ENCODE measurements at places on chromosomes 4 and X.

DNA sequence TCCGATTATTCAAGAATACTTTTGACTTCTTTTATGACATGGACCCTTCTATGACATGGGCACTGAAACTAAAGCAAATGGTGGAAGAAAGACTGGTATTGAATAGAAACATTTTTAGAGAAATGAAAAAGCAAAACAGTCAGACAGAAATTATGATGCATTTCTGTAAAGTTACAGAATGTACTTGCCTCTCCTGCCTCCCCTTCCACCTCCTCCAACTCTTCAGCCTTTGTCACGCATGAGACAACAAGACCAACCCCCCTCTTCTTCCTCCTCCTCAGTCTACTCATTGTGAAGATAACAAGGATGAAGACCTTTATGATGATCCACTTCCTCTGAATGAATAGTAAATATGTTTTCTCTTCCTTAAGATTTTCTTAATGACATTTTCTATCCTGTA lies 46.3 kb upstream of the HUWE1 start:
- no peak for DNase-seq

DNA sequence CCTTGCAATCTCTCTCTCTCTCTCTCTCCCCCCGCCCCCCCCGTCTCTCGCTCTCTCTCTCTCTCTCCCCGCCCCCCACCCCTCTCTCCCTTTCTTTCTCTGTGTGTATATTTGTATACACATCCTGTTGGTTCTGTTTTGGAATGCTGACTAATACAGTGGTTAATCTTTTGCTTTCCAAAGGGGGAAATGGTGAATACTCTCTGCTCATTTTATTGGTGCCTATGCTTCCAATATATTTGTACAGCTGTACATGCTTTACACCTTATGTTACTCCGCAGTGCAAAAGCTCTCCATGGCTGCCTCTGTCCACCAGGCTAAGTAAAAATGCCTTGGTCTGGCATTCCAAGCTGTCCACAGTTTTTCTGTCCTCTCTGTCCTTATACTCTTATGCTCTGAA lies 158.8 kb downstream of the RBMX2 start:
- DNase-seq: no peak

- no peak for DNase-seq
Measured at GRCh38 chrX:20418379-20419150, 151.9 kb upstream of the RPS6KA3 start.

DNA sequence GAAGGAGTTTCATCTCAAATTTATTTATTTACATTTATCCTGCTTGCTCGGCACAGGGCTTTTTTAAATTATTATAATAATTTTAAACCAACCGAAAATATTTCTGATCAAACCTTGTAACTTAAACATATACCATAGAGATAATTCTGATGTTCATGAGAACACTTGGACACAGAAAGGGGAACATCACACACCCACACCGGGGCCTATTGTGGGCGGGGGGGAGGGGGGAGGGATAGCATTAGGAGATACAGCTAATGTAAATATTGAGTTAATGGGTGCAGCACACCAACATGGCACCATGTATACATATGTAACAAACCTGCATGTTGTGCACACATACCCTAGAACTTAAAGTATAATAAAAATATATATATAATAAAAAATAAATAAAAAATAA lies 2.9 kb downstream of the ANXA5 start:
- no peak for DNase-seq

DNA sequence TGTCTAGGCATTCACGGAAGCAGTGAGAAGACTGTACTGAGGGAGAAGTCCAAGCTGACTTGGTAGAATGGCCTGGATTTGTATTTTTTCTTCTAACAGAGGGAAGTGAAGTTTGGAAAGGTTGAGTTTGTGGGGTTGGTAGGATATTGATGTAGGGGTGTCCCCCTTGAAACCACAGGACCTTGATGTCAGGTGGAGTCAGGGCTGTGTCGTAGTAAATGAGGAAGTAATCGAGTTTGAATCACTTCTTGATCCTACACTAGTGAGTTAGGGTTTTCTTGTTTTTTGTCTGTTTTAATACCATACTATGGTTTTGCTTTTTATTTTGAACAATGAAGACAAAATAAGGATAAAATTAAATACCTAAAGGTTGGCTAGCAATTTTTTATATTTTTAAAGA lies 30.1 kb upstream of the ANAPC4 start:
- no peak for DNase-seq

DNA sequence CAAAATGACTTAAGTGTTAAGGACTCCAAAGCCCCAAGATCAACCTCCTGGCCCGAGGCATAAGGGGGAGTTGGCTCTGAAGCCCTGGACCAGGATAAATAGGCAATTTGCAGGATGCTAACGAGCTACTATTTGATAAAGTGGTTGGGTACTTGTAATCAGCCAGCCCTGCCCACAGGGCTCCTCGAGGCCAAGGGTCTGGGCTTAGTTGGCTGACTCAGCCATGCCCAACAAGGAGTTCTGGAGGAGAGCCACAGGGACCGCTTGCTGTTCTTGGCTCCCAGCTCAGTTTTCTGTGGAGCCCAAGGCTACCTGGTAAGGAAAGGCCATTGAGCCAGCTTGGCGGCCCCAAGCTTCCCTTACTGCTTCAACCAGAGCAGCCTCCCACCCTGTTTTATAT lies 7.8 kb downstream of the HMGB3 start:
- no peak for DNase-seq

DNA sequence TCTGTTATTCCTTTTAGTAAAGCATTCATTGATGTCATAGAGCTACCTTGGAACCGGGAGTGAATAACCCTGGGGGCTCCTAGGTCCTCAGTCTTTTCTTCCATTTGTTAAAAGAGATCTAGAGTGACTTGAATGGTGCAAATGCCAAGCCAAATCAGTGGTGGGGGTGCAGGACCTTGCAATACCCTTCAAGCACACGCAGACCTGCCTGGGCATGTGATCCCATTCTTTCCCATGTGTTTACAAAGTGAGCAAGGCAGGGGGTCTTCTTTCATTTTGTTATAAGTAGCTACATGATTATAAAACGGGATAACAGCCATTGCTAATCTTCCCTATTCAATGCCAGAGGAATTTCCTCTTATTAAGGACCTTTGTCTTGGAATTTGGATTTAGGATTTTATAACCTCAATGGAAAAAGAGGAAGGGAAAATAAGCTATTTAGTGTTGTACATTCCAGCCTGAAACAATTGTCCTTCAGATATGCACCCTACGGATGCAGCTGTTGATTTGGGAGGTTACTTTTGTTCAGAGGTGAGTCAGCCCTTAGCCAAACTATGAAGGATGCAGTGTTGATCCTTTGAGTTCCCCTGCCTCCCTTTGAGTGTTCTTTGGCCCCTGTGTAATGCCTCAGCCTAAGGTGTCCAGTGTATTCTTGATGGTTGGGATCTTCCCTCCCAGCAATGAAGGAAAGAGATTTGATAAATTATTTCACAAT lies 623.8 kb upstream of the HTR2C start:
- no peak for DNase-seq

- DNase-seq: peak; percentile 29
Measured at GRCh38 chr4:10226756-10227155, 110.2 kb upstream of the WDR1 start.

DNA sequence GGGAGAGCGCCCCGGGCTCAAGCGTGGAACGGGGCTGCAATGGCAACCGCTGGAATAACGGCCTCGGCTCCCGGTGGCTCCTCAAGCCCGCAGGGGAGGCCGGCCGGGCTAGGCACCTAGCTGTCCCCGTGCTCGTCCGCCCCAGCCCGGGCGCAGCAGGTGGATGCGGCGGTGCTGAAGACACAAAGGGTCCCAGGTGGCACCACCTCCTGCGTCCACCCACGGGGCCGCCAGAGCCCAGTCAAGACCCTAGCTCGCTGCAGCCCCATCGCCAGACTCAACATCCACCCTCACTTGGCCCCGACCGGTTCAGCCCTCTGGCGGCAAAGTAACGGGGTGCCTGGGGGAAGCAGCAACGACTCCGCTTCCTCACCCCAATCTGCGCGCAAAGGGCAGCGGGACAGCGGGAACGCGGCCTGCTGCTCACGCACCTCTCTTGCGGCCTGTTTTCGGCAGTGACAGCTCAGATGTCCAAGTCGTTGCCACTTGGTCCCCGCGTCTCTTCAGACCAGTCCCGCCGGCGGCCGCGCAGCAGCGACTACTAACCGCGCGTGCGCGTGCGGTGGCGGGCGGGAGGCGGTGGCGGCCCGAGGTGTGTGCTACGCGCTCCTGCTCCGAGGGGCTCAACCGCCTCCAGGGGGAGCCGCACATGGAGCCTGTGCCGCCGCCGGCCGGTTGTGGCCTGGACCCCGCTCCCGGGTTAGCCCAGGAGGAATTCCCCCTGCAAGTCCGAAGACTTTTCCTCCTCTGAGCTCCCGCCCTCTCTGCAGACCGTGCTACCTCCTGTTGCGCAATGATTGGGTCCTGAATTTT lies at the start of gene CLGN:
TSS of gene CLGN (minus strand) at position 543 of the 813 bp plus-strand sequence. CDS start 14,570 bp downstream, outside the sequence.
- DNase-seq: peak; percentile 8

DNA sequence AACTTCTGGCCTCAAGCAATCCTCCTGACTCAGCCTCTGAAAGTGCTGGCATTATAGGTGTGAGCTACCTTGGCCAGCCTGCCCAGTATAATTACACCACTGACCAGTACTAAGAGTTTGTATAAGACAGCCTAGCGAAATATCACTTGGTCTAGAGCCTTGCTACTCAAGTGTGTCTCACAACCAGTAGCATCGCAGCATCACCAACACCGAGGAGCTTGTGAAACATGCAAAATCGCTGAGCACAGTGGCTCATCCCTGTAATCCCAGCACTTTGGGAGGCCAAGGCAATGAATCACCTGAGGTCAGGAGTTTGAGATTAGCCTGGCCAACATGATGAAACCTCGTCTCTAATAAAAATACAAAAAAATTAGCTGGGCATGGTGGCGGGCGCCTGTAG lies 102.0 kb upstream of the GATB start:
- no peak for DNase-seq

DNA sequence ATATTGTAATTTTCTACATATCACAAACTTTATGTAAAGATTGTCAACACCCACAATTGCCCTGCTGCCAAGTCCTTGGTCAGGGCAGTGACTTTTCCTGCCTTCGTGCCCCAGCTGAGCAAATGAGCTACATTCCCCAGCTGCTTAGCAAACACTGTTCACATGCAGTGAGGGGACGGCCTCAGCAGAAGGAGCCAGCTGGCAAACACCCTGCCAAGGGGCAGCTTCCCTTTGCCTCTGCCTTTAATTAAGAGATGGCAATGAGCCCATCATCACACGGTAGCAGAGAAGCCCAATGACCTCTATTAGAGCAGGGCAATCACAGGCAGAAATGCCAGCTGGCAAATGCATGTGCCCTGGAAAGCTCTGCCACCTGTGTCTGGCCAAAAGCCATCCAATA lies 253.4 kb downstream of the EPHA5 start:
- no peak for DNase-seq

DNA sequence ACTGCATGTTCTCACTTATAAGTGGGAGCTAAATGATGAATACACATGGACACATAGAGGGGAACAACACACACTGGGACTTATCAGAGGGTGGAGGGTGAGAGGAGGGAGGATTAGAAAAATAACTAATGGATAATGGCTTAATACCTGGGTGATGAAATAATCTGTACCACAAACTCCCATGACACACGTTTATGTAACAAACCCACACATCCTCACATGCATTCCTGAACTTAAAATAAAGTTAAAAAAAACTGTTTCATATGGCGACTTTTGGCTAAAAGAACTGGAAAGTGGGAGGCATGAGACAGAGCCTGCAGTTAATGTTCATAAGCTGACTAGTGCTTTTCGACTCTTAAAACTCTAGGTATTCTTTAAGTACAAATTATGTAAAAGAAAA lies 98.9 kb upstream of the NPFFR2 start:
- no peak for DNase-seq

DNA sequence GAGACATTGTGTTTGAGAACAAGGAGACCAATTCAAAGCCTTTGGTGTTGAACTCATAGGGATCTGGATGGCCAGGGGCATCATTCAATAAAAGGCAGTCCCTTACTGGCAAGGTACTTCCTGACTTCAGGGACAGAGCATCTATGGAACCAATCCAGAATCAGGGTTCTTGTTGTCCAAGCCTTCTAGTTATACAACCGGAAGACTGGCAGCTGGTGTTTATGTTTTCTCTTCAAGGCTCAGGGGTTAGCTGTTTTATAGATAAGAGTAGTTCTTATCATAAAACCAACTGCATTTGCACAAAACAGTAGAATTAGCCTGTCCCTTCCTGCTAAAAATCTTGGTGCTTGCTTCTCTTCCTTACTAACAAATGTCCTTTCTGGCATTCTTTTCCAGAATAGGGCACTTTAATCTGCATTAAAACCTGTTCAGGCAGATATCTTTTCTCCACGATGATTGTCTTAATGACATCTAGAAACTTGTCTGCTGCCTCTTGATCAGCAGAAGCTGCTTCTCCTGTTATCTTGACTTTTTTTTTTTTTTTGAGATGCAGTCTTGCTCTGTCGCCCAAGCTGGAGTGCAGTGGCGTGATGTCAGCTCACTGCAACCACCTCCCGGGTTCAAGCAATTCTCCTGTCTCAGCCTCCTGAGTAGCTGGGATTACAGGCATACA lies 38.4 kb upstream of the ARHGEF6 start:
- no peak for DNase-seq

DNA sequence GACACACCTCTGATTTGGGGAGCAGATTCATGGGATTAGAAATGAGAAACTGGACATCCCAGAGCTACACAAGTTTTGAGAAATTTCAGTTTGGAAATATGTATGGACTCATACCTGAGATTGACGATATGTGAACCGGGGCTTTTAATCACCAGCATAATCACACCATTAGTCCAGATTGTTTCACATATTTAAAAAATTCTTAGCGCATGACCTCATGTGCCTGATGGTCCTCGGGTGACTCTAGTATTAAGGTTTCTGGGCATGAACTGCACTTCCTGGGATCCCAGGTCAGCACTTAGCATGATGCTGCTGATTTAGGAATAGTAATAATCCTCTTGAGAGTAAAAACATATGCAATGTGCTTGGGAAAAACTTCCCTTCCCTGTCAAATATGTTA lies 91.9 kb upstream of the BCOR start:
- DNase-seq: no peak

GRCh38 chr4:108382751-108383150 lies 214.0 kb upstream of the LEF1 start:
- no peak for DNase-seq

GRCh38 chr4:76153356-76153755 lies 5.2 kb upstream of the NUP54 start:
- no peak for DNase-seq

DNA sequence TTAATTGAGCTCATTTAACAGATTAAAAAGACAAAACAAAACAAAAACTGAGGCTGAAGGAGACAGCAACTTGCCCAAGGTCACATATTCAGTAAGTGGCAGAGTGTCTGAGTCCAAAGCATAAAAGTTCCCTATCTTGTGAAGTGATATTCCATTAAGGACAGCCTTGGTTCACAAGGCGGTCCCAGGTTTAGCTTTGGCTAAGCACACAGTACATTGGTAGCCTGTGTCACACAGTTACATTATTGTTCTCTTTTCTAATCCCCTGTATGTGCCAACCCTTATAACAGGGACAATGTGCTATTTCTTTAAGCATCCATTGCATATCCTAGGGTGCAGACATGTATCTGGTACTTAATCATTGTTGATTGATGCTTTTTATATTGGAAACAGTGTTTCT lies 139.9 kb downstream of the NPNT start:
- DNase-seq: no peak

All from GM04504 (cell line).